ENCODE measurements at places on chromosomes 2 and 18.

- no peak for DNase-seq
Measured at GRCh38 chr2:77520641-77521547, 1.3 kb downstream of the LRRTM4 start.

- DNase-seq: no peak
Measured at GRCh38 chr2:99956232-99957030, 186.0 kb downstream of the AFF3 start.

DNA sequence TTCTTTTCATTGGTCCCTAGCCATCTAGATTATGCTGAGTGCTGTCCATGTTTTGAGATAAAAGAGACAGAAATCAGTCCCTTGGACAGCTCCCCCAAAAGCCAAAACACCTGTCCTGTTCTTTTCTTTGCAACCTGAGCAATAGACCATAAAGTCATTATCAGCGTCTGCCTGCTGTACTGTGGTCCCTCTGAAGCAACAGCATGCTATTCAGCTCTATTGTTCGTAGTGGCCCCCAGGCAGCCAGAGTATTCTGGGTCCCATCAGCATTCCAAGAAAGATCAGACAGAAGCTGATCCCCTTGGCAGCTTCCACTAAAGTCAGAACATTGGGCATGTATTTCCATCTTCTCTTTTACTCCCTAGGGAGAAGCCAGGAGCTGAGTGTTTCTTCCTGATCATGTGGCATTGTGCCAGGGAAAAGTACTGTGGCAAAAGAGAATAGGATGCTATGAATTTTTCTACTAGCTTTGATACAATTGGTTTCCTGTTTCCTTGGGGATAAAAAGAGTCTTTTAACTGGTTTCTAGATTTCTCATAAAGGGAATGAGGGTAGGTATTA, 33.6 kb upstream of the ZSWIM2 start:
- no peak for DNase-seq

GRCh38 chr2:219680958-219681693, 53.7 kb downstream of the SLC4A3 start:
- no peak for DNase-seq

- DNase-seq: no peak
Measured at GRCh38 chr2:196798980-196799379, 503 bp downstream of the GTF3C3 start.

DNA sequence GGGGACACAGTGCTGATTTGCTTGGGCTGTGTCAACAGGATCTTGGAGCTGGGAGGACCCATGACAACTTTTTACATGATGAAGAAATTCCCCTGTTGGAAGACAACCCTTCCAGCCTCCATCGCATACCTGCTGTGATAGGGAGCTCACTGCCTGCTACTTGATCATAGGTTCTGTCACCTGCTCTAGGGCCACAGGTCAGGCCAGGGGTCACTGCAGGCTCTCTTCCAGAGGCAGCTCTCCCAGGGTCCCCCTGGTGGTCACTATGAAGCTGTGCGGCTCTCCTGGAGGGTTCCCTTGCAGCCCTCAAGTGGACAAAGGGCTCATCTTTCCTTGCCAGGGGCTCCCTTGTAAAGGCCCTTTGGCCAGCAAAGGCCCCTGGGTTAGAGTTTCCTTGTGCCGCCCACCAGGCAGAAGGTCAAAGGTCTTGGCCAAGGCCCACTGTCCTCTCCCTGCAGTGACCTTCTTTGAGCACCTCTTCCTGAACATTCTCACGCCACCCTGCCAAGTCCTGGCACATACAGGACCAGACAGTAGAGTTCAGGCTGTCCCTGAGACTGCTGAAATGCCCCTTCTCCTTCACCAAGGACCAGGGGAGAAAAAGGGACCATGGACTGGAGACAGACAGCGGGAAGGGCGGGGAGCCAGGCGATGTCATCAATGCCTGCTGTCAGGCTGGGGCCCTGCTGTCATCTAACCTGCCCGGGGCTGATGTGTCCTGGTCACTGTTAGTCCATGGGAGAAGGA, 345.1 kb downstream of the DYSF start:
- DNase-seq: no peak

GRCh38 chr2:25590921-25591505, 82.4 kb downstream of the DTNB start:
- no peak for DNase-seq

DNA sequence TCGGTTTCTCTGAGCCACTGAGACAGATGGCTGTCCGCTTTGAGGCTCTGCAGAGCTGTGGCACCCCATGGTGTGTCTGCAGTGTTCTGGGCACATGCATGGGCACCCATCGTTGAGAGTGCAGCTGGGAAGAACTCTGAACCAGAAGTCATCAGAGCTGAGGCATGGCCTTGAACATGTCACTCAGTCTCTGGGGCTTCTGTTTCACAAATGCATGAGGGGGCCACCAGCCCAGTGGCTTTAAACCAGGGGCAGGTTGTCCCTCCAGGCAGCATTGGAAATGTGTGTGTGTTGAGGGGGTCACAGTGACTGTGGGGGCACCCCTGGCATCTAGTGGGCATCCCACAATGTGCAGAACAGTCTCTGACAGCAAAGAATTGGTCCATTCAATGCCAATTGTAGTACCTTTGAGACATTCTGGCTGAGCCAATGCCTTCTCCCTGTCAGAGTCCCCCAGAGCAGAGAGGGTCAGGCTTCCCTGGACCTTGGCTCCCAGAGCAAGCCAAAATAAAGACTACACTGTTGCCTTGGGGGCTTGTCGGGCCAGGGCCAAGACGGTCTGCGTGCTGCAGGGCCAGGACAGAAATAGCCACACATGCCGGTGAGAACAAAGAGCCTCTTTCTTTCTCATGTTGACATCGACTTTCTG, 9.3 kb upstream of the PSMD1 start:
- DNase-seq: no peak

All from HS-5 (cell line).